ENCODE measurements at places on chromosomes 6 and 20.

- no peak for DNase-seq
Measured at GRCh38 chr6:108592371-108593337, 31.9 kb downstream of the FOXO3 start.

- no peak for DNase-seq
Measured at GRCh38 chr20:20341371-20341770, 26.5 kb upstream of the INSM1 start.

GRCh38 chr6:129617986-129618385, 92.0 kb downstream of the ARHGAP18 start:
- no peak for DNase-seq

DNA sequence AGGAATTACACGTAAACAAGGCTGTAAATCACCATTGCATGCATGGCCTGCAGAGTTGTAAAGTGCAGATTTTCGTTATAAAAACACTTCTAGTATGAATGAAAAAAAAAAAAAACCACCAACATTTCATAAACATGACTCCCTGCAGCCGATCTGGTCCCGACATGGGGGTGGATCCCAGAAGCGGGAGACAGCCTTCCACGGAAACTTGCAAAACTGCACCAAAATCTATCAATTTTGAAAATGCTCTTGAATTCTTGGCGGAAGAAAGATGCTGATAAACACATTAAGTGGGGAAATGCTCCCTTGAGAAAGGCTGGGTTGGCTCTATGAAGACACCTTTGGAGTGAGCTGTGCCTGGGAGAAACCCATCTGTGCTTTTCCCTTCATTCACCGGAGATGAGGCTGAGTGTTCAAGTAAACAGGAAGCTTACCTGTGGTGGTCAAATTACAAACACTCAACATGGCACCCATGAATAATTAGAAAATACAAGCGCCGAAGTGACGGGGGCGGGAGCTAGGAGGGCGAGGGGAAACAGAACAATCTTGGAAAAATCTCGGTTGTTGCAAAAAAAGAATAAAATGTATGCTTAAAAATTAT, 845 bp upstream of the ANKRD60 start:
- DNase-seq, result no peak

DNA sequence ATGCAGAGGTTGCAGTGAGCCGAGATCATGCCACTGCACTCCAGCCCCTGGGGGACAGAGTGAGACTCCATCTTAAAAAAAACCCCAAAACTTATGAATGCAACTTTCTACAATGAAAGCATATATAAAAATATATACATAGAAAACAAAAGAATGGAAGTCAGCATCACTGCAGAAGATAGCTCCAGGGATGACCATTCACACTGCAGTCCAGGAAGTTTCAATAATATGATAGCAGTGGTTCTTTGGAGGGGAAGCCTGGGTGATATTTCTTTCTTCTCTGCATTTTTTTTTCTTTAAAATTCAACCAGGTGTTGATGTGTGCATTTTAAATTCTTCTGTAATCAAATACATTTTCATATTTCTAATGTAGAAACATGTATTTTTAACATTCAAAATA, 12.3 kb downstream of the HLA-G start:
- no peak for DNase-seq

- DNase-seq, result no peak
Measured at GRCh38 chr6:18147160-18147559, 7.7 kb downstream of the TPMT start.

- no peak for DNase-seq
Measured at GRCh38 chr6:117425431-117426153, at the start of gene ROS1. Gene ROS1, minus strand, starts transcription at chr6:117425942. Its CDS starts 286 bp downstream, at chr6:117425656.

- DNase-seq, result no peak
Measured at GRCh38 chr6:91895599-91896285, 1308.9 kb upstream of the MAP3K7 start.

DNA sequence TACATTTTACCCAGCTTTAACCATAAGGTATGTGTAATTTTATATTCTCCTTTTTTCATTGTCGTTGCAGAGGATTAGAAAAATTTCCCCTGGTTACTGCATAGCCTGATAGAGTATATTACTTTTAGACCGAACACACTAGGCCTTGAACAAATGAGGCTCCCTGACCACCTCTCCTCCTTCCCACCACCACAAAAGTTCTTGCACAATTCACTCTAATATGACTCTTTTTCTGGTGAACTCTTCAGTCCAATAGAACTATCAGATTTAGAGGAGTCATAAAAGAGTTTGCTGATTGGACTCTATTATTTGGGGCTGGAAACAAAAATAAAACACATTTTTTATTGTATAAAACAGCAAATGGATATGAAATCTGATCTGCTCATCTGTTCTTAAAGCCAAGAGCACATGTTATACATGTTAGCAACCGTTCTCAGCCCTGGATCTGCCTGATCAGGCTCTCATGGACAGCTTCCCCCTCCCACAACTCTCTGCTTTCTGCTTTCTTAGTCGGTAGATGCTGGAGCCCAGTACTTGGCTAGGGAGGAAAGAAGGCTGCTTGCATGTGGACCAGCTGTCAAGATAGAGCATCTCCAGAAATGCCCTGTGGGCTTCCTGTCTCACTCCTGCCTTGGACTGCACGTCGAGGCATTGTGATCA, 83.5 kb downstream of the CD164 start:
- no peak for DNase-seq

GRCh38 chr20:42611889-42612837, 577.5 kb downstream of the PTPRT start:
- no peak for DNase-seq
